Right kidney (tissue), 9 donors: ENCODE measurements at places on chromosomes 16 and 17.

GRCh38 chr17:81511804-81512561, 616 bp downstream of the ACTG1 start:
- peak; percentile 53 for DNase-seq

GRCh38 chr17:82204831-82205719, 7.6 kb downstream of the CCDC57 start:
- DNase-seq = no peak

DNA sequence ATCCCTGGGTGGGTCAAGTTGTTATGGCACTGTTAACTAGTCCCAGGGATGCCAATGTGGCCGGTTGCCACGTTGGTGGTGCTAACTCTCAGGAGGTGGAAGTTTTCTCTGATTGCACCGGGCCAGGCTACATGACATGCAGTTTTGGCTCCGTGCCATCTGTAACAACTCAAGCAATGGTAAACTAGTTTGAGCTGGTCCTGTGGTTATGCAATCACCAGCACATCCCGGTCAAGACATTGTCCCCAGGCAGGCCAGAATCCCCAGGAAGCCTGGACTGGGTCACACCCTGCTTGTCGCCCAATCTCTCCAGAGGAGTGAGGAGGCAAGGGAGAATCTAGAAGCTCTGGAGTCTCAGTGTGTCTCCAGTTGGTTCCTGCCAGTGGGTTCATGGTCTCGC, 10.1 kb upstream of the CCL17 start:
- no peak for DNase-seq

- peak; percentile 69 for DNase-seq
Measured at GRCh38 chr16:381789-382717, at the start of gene PGAP6. Gene PGAP6 (minus strand): TSS chr16:381978. CDS start chr16:381821, 157 bp downstream.

DNA sequence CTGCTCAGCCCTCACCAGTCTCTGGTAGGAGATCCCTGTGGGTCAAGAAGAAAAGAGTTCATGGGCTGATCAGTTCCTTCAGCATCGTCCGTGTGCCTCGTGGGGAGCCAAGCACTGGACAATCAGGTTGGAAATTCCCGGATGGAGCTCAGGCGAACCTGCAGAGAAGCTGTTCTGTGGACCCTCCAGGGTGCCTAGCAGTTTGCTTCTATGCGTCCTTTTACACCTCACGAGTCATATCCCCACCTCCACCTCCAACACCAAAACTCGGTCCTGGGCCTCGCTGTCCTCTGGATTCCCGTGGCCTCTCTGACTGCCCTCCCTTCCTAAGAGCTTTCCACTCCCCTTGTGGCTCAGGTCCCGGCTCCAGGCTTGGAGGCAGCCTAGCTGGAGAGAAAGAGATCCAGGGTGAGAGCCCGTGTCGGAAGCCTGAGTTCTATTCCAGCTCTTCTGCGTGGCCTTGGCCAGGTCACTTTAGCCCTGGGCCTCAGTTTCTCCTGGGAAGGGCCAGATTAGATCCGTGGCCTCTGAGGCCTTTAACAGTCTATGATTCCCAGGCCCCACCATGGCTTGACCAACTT, 26.2 kb upstream of the PIK3R6 start:
- no peak for DNase-seq

- no peak for DNase-seq
Measured at GRCh38 chr17:30920683-30921543, 832 bp upstream of the ADAP2 start.

GRCh38 chr16:73457851-73458250, 409.9 kb upstream of the ZFHX3 start:
- DNase-seq = no peak

GRCh38 chr17:83101805-83102480, 22.5 kb downstream of the METRNL start:
- no peak for DNase-seq

GRCh38 chr17:64024215-64024654, 3.8 kb upstream of the ICAM2 start:
- no peak for DNase-seq

- no peak for DNase-seq
Measured at GRCh38 chr17:64117981-64118979, 11.7 kb downstream of the ERN1 start.

- DNase-seq = no peak
Measured at GRCh38 chr16:75580-76501, 2.2 kb upstream of the MPG start.

DNA sequence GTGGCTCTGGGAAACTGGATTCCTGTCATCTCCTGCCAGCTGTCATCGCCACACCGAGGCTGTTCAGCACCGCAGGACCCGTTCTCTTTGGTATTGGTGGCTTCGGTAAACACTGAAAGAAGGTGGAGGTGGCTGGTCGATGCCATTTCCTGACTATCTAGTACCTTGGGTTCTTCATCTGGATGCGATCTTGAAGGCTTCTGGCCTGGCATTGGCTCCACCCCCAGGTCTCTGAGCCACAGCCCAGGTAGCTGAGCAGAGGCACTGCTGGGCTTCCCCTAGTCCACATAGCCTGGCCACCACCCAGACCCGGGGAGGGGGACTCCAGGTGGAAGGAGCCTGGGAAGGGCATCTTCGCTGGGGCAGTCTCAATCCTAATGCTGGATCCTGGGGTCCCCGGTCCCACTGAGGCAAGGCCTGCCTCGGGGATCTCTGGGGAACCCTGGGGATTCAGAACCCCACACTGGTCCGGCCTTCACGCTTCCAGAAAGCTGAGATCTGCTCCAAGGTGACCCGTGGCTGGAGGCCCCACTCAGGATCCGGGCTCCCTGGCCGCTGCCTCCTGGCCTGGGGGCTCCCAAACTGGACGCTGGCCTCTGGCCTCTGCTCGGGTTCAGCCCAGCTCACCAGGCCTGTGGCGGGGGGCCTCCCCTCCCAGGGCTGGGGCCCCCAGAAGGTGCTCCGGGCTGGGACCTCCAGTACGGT, 1.8 kb downstream of the C16orf54 start:
- DNase-seq = no peak

DNA sequence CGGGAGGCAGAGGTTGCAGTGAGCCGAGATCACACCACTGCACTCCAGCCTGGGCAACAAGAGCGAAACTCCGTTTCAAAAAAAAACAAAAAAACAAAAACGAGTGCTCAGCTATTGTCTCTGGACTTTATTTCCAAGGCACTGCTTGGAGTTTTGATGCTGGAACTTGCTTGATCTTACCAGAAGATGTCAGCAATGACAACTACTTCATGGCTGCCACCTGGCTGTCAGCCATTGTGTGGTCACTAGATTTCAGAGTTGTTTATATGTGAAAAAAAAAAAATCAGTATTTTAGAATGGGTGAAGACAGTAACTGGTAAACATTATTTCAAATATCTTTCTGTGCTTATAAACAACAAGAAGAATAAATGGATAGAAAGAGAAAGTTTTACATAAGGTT, 26.3 kb upstream of the OR4D1 start:
- DNase-seq = no peak

DNA sequence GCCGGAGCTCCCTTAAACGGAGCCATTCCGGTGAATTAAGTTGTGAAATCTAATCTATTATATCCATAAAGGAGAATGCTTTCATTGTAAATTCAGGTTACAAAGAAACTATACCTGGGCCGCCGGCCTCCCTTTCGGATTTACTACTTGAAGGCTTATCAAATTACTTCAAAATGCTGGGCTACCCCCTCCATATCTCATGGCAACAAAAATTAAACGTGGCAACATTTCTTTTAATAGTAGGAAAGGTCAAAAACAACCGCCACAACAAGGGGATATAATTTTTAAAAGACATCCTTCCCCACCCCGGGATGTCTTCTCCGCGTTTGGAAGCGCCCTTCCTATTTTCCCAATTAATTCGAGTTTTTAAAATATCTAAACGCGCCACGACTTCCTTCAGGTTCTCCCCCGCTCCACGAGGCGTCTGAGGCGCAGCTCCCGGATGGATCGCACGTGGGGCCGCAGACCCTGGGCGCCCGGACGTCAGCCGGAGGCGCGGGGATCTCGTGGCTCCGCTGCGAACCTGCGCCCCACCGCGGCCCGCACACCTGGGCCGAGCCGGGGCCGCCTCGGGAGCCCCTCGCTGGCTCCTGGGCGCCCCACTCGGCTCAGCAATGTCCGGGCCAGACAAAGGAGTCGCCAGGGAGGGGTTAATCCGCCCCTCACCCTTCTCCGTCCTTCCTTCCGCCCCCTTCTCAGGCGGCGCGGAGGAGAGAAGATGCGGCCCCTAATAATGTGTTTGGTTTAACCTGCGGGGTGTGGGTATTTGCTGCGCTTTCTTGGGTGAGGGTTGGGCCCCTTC, 47.4 kb upstream of the SLC38A10 start:
- peak; percentile 93 for DNase-seq

- DNase-seq = no peak
Measured at GRCh38 chr16:88538366-88539060, 31.7 kb upstream of the ZC3H18 start.

DNA sequence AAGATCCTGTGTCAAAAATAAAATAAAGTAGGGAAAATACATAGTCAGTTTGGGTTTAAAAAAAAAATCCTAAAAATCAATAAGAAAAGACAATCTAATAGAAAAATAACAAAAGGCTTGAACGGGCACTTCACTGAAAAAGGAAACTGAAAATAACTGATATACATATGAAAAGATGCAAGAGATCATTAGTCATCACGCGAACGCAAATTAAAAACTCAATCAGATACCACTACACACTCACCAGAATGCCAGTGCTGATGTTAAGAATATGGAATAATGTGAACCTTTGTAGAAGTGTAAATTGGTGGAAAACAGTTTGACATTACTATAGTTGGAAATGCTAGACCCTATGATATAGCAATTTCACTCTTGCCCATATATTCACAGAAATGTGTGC, 14.6 kb downstream of the GNGT2 start:
- no peak for DNase-seq

GRCh38 chr17:15942207-15942833, 2.6 kb upstream of the ADORA2B start:
- DNase-seq = no peak

GRCh38 chr17:37458805-37459204, 30.9 kb upstream of the DUSP14 start:
- DNase-seq = no peak

GRCh38 chr17:63082273-63082861, 116.3 kb downstream of the TANC2 start:
- DNase-seq = no peak

- peak; percentile 16 for DNase-seq
Measured at GRCh38 chr16:7646821-7647500, 314.3 kb downstream of the RBFOX1 start.
